Aorta (tissue), 5 donors: ENCODE measurements at places on chromosomes 2 and 18. TPM values are rescaled to one million over a fixed set of nuclear protein-coding genes. Genes with fewer than 3 reads are reported as not detected.

Gene GBX2
- 1.3 TPM for polyA plus RNA-seq

DNA sequence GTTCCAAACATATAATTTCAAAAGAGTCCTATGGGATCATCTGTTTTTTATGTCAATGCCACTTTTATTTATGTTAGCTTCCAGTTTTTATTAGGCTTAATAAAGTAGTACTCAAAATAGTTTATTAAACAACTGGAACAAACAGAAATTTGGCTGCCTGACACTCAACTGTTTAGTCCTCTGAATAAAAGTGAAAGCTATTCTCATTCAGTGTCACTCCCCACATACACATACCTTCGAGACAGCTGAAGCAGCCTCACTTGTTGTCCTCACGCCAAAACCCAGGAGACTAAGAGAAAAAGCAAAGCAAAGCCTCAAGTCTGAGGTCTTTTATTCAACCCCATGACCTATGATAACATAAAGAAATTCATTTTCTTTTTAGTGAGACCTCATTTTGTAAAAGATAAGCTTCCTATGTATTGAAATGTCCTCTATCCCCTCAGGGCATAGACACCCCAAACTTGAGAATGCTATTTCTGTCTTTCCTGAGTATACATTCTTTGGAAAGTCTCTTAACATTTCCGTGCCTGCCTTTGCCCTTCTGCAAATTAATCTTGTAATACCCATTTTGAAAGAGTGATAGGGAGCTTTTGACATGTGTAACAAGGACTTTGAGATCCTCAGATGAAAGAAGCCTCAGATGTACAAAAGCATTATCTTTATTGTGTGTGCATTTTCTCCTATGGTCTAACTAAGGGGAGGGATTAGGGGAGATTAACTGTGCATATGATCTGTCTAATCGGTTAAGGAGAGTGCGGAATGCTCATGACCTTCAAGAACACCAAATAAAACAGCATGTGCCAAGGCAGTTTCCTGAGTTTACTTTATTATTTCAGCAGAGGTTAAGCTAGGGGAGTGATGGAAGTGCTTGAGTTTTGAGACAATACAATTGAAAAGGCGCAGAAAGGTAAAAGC, 1523.7 kb upstream of the PIK3C3 start:
- DNase-seq, result no peak

Gene CCBE1
- polyA plus RNA-seq, result not detected

DNA sequence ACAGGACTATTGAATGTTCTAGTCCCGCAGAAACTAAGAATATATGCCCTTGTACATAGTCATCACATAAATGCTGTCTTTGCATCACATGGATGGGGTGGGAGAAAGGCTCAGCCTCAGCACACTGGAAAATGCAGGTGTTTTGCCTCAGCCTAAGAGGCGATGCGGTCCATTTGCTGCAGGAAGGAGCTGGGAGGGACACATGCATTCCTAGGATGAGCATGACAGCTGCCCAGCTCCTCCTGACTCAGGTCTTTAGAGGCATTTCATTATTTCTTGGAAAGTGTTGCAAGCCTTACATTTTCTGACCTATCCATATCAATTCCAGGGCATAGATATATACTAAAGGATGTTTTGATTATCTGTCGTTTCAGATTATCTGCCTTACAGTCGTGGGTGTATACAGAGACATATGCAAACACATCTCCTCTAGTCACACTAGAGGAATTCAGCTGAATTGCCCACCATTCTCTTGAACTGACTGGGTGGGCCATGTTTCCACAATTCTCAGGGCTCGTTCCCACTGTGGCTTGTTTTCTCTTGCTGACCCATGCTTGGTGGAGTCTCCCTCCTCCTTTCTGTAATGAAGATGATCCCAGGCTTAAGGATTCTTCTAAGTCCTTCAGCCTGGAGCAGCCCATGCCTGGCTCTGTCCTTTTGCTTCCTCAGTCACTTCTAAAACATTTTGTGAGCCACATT, 156.9 kb downstream of the SETBP1 start:
- no peak for DNase-seq

GRCh38 chr2:16155766-16156165, 215.4 kb downstream of the MYCN start:
- no peak for DNase-seq

Gene VAMP5
- polyA plus RNA-seq, result 186 TPM

- no peak for DNase-seq
Observed at GRCh38 chr18:56933472-56933871, 213.4 kb upstream of the BOD1L2 start.

DNA sequence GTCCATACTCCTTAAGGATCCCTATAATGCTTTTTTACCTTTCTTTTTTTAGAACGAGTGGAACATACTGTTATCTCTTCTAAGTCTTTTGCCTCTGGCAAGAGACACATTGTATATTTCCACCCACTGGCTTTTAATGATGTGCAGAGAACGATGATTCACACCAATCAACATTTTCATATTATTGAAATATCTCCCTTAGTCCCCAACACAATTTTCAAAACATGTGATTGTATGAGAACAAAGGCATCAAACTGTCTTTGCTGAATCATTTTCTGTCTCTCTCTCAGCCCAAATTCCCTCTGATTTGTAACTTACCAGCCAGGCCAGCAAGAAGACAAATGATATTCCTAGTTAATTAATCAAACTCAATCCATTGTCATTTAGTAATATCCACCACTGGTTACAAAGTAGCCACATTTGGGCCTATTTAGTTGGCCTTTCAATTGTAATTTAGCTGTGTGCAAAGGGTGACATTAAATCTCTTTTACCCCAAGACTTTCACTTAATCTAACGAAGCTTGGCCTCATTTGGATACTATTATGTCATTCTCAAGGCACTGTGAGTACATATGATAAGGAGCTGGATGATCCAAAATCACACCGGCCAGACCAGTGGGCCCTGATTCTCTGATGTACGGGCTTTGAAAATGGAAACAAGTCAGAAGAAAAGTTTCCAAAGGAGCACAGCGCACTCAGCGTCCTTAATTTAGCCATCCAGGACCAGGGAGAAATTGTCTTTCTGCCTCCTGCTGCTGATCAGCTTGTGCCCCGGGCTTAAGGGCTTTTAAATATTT, 185.1 kb downstream of the SCG2 start:
- peak; percentile 42 for DNase-seq

Gene NPPC
- polyA plus RNA-seq, result 0.88 TPM

DNA sequence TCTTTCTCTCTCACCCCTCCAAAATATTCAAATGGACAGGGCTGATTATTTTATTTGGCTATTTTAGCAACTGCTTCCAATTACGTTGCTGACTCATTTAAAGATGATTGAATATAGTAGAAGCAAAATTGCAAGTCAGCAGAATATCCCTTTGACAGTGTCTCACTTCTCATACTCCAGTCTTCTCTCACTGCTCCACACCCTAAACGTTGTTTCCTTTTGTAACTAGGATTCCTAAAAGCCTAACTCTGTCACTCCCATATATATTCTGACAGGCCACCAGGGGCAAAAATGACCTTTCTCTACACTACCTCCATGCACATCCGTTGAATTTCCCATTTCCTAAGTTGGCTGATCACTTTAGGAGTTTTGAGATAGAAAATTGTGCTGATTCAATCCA, 351.1 kb downstream of the RND3 start:
- DNase-seq, result no peak

Gene PCARE
- 0.13 TPM for polyA plus RNA-seq

Gene SH3RF3
- 13.1 TPM for polyA plus RNA-seq

Gene C2orf78
- polyA plus RNA-seq, result not detected

Gene RTP5
- polyA plus RNA-seq, result not detected

Gene SPATA3
- polyA plus RNA-seq, result not detected

Gene WNT10A
- polyA plus RNA-seq, result not detected

Gene RASGRP3
- polyA plus RNA-seq, result 0.46 TPM

DNA sequence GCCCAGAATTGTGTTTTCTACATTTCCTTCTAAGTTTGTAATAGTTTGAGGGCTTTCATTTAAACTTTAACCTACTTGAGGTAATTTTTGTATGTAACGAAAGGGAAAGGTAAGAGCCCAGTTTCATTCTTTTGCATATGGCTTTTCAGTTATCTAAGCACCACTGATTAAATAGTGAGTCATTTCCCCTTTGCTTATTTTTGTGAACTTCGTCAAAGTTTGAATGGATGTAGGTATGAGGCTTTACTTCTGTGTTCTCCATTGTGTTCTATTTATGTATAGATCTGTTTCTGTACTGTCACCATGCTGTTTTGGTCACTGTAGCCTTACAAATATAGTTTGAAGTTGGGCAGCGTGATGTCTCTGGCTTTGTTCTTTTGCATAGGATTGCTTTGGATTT, 944.8 kb upstream of the CNTNAP5 start:
- DNase-seq, result no peak

DNA sequence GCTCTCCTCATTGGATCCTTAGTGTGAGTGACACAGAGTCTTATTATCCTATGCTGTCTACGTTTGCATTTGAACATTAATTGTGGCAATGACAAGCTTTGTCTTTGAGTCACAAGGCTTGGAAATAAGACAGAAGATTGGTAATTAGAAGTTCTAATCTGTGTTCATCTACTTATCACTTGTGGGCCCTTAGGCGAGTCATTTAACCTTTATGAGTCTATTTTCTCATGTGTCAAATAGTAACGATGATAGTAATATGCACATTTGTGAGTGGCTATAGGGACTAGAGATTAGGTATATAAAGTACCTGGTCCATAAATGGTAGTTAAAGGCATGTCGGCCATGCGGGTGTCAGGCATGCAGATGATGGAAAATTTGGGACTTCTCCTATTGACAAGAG, 105.6 kb upstream of the NABP1 start:
- no peak for DNase-seq

DNA sequence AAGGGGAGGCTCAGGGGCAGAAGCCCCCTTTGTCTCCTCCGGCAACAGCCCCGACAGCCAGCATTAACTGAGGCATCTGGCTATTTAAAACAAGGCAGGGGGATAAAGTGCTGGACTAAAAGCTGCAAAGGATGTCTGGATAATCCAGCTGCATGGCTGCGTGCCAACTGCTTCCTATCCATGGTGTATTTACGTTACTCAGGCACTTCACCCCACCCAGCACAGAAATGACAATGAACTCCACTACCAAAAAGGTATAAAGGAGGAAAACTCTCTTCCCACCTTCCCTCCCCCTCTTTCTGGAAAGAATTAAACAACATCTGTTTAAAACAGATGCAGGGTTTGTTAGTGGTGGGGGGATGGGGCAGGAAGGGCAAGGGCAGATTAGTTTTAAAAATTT, 82.5 kb downstream of the SPRED2 start:
- peak; percentile 59 for DNase-seq
